Liver (tissue), 10 donors: ENCODE measurements at places on chromosomes 6 and 20. TPM values are rescaled to one million over a fixed set of nuclear protein-coding genes. Genes with fewer than 3 reads are reported as not detected.

- no peak overlapping the region for H3K4me3 ChIP-seq
- no peak for DNase-seq
- H3K4me1 ChIP-seq, result no peaks in the 10 kb centered on the region
- H3K27ac ChIP-seq, result no peak overlapping the region
- H3K27me3 ChIP-seq, result no peaks in the 10 kb centered on the region
Observed at GRCh38 chr6:96943555-96944215, 19.2 kb downstream of the KLHL32 start.

- peaks cover 67% of the 10 kb centered on the region for H3K36me3 ChIP-seq
- H3K27me3 ChIP-seq, result no peaks in the 10 kb centered on the region
- H3K4me1 ChIP-seq, result no peaks in the 10 kb centered on the region
- no peak for DNase-seq
- H3K4me3 ChIP-seq, result no peak overlapping the region
Observed at GRCh38 chr6:131877999-131878789, 70.4 kb downstream of the ENPP1 start.

DNA sequence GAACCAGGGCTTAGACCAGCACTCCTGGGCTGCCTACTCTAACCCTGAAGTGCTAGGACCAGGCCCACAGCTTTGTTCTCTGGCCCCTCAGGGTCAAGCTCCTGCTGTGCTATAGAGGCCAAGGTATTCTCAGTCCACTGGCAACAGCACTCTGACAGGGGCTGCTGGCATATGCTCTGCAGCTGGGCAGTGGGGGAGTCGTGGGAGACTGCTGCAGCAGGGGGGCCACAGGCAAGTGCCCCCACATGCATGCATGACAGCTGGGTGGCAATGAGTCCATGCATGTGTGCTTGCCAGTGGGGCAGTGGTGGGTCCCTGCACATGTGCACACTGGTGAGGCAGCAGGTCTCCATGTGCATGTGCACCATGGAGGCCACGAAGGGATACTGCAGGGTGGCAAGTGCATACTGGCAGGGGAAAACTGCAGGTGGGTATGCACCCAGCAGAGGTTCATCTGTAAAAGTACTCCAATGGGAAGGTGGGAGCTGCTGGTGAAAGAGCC, 364.9 kb upstream of the IRAK1BP1 start:
- no peaks in the 10 kb centered on the region for H3K4me1 ChIP-seq
- no peak overlapping the region for H3K27ac ChIP-seq
- H3K4me3 ChIP-seq, result no peak overlapping the region

- H3K4me3 ChIP-seq, result no peak overlapping the region
- H3K27ac ChIP-seq, result no peak overlapping the region
- DNase-seq, result no peak
- peaks cover 8% of the 10 kb centered on the region for H3K4me1 ChIP-seq
- H3K36me3 ChIP-seq, result peaks cover 12% of the 10 kb centered on the region
- no peaks in the 10 kb centered on the region for H3K27me3 ChIP-seq
Observed at GRCh38 chr20:481167-481566, 18.8 kb upstream of the TBC1D20 start.

Gene HSPA1A
- 120 TPM for total RNA-seq

DNA sequence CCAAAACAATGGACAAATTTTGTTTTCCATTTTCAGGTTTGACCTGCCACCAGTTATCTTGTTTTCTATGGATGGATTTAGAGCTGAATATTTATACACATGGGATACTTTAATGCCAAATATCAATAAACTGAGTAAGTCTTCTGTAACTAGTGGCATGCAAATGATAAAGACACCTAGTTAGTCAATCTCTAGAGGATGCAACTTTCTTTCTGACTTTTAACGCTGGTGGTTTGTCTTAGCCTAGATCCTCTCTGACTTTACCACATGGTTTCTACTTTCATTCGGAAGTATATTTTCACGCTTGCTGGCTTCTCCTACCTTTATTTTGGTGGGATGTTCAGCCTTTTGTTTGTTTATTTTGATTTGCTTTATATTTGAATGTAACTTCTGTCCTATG, 21.2 kb downstream of the ENPP3 start:
- no peaks in the 10 kb centered on the region for H3K27me3 ChIP-seq
- no peaks in the 10 kb centered on the region for H3K4me1 ChIP-seq
- DNase-seq, result no peak
- H3K4me3 ChIP-seq, result no peak overlapping the region

Gene C20orf144
- total RNA-seq, result not detected

- no peak for DNase-seq
- H3K27me3 ChIP-seq, result no peaks in the 10 kb centered on the region
- H3K4me3 ChIP-seq, result no peak overlapping the region
- H3K27ac ChIP-seq, result no peak overlapping the region
- H3K36me3 ChIP-seq, result peaks cover 16% of the 10 kb centered on the region
- H3K4me1 ChIP-seq, result peaks cover 10% of the 10 kb centered on the region
Observed at GRCh38 chr6:26657256-26657655, 2.3 kb downstream of the ZNF322 start.

Gene SDCBP2
- 1.9 TPM for total RNA-seq

Gene SYCP2
- 0.84 TPM for total RNA-seq

GRCh38 chr6:143165315-143165855, 104.7 kb downstream of the AIG1 start:
- H3K4me3 ChIP-seq, result no peak overlapping the region
- H3K4me1 ChIP-seq, result no peaks in the 10 kb centered on the region
- H3K27ac ChIP-seq, result no peak overlapping the region
- no peak for DNase-seq
- H3K36me3 ChIP-seq, result peaks cover 17% of the 10 kb centered on the region
- H3K27me3 ChIP-seq, result no peaks in the 10 kb centered on the region

Gene KIAA0408
- 0.28 TPM for total RNA-seq

- DNase-seq, result no peak
- no peak overlapping the region for H3K4me3 ChIP-seq
- no peaks in the 10 kb centered on the region for H3K36me3 ChIP-seq
- H3K27ac ChIP-seq, result no peak overlapping the region
- H3K4me1 ChIP-seq, result no peaks in the 10 kb centered on the region
- H3K27me3 ChIP-seq, result no peaks in the 10 kb centered on the region
Observed at GRCh38 chr6:6892744-6893583, 214.8 kb upstream of the RREB1 start.

GRCh38 chr6:37004044-37004980, 1.1 kb upstream of the FGD2 start:
- no peak for DNase-seq
- no peaks in the 10 kb centered on the region for H3K4me1 ChIP-seq
- no peak overlapping the region for H3K27ac ChIP-seq
- H3K4me3 ChIP-seq, result no peak overlapping the region
- H3K27me3 ChIP-seq, result no peaks in the 10 kb centered on the region
- H3K36me3 ChIP-seq, result no peaks in the 10 kb centered on the region

DNA sequence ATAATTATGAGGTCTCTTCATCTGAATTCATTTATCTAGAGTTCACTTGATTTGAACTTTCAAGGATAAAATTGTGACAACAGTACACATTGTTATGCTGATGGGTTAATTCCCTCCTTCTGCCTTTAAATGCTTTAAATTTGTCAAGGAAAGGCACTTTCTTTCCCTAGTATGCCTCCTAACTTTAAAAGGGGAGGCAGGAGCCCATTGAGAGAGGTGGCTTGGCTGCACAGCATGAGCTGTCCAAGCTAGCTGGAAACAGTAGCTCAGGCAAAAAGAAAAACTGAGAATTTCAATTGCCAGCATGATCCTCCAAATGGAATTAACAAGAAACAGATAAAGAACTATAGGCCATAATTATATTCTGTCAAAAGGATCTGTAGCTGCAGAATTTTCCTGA, 243.3 kb upstream of the GRIK2 start:
- no peaks in the 10 kb centered on the region for H3K36me3 ChIP-seq
- no peaks in the 10 kb centered on the region for H3K27me3 ChIP-seq
- no peak for DNase-seq
- no peak overlapping the region for H3K4me3 ChIP-seq
- no peaks in the 10 kb centered on the region for H3K4me1 ChIP-seq
- no peak overlapping the region for H3K27ac ChIP-seq

DNA sequence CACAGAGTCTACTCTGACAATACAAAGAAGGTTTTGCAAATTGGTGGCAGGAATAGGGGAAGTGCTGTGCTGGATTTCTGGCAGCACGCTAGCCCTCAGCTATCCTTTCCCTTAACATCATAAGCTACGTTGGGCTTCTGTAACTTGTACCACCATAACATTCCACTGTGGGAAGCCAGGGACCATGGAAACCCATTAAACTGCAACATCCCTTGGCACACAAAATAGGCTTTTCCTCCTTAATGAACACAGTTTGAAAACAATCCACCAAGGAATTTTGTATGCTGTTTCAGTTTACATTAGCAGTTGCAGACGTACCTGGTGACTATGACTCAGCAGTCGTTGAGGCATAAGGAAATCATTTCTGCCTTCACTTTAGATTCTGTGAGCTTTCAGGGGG, 203.9 kb upstream of the RAB32 start:
- H3K4me3 ChIP-seq, result no peak overlapping the region
- H3K27ac ChIP-seq, result no peak overlapping the region
